ENCODE measurements at places on chromosomes 13 and 19.

GRCh38 chr19:45160870-45161737 lies at the start of gene NKPD1:
Gene NKPD1 (minus strand): TSS chr19:45160982. CDS start chr19:45160150, 832 bp downstream.
- DNase-seq, result no peak

DNA sequence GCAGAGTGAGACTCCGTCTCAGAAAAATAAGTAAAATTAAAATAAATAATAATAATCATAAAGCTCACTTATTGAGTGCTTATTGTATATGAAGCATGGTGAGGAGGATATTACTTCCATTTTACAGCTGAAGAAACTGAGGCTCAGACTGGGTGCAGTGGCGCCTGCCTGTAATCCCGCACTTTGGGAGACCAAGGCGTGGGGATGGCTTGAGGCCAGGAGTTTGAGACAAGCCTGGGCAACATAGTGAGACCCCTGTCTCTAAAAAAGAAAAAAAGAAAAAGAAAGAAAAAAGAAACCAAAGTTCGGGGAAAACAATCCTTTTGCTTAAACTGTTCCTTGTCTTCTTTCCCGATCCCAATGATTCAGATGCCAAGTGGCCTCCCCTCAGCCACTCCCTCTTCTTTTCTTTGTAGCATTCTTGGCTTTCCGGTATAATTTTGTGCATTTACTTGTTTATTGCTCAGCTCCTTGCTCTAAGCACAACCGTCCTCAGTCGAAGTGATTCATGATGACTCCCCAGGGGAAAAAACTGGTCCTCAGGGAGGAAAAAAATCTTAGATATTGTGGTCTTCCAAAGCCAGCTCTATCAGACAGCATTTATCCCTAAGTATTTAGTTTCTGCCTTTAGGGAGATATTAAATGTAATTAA lies 965 bp upstream of the EIF3G start:
- no peak for DNase-seq

GRCh38 chr13:74682746-74683145 lies 548.5 kb upstream of the KLF12 start:
- no peak for DNase-seq

- no peak for DNase-seq
These were observed 407 bp upstream of the ZNF550 start for GRCh38 chr19:57560049-57560491.

DNA sequence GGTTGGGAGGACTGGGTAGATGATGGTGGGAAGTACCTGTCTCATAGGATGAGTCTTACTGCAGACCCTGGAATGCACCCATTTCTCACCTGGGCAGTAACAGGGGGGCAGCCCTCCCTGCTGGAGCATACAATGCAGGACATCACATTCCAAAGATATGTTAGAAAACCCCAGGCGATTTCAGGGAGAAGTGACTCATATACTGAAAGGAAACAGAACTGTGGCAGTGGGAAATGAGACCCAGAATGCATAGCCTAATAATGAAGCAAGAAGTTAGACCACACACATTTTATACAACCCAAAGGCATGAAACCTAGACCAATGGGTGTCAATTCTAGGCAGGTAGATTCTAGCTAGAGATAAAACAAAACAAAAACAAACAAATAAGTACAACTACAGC lies 402.7 kb downstream of the IRS2 start:
- DNase-seq, result no peak

DNA sequence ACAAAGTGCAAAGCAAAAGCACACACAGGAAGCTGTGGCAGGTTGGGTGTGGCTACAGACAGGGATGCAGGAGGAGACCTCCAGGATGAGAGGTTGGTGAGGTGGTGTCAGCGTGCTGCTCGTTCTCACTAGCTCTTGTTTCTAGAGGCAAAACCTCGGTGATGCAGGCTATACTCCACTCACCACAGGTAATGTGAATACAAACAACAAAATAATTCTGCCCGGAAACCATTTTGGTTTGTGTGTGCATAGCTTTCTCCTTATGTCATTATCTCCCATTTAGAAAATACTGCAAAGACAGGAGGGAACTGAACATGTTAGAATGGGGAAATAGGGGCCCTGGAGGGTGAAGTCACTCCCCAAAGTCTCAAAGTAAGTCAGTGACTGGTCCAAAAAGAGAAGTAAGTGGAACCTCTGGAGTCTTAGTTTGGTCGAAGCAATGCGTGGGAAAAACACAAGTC lies 9.4 kb downstream of the LCP1 start:
- DNase-seq, result no peak

- no peak for DNase-seq
These were observed 114.4 kb upstream of the SERTM1 start for GRCh38 chr13:36559375-36559774.
